ENCODE measurements at places on chromosomes 5 and 9. TPM values are rescaled to one million over a fixed set of nuclear protein-coding genes. Genes with fewer than 3 reads are reported as not detected.

DNA sequence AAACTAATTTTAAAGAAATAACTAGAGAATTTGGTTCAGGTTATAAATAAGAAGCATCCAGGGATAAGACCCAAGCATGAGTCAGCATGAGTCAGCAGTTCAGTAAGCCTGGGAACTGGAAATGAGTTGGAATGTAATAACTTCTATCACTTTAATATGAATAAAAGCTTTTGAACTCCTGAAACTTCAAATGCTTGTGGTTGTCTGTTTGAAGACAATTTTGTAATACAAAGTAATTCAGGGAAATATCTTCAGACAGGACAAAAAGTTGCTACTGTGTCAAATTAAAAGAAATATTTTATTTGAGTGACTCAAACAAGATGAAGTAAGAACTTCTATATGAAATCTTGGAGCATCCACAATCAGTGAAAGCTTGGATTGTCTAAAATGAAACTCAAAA, 331.2 kb upstream of the DAB2 start:
- peak; percentile 96 for DNase-seq

GRCh38 chr9:137521405-137521985, 28.7 kb downstream of the PNPLA7 start:
- no peak for DNase-seq

DNA sequence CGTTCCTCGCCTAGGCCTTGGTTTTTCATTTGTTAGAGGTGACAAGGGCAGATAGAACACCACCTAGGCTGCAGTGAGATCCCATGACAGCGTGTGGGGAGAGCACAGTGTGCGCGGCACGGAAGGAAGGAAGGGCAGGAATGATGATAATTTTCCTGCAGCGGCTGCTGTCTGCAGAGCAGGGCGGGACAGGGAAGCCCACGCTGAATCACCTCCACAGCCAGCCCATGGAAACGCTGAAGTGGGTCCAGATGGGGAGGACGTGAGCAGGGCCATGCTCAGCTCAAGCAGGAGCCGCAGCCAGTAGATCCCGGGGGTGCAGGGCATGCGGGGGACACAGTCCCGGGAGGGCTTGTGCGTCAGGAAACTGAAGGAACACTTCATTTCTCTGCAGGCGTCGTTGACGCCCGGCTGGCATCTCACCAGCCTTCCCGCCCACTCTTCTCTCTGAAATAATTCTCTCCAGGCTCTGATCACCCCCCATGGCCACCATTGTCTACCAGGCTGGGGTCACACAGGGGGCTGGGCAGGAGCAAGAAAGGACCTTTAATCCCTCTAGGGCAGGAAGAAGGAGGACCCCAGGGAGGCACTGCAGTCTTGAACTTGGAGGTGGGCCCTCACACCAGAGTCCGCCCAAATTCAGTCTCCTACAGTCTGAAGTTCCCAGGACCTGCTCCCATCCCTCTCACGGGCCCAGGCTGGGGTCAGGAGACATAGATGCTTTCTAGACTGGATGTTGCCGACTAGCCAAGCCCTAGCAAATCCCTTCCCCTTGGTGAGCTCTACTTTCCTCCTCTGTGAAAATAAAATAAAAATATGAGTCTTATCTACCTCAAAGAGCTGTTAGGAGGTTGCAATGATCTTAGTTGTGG, 20.9 kb upstream of the SYNPO start:
- DNase-seq: no peak

DNA sequence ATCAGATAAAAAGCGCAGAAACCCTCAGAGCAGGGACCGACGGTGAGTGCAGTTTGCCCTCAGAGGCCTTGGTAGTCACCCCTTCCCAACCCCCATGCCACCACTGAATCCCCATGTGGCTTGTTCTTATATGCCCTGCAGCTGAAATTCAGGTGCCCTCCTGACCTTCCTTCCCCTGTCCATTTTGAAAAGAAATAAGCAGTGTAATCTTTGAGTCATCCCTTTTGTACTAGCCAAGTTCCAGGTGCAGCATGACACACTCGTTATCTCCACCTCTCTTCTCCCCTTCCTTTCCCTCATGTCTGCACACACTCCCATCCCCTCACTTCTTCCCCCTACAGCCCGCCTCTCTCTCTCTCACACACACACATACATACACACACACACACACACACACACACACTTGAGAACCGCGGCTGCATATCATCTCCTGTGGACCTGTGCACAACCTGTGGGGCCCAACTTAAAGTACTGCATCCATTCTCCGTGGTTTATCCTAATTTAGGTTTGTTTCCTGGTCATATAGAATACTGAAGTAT, 53.1 kb downstream of the SYK start:
- DNase-seq: peak; percentile 59

- no peak for DNase-seq
Measured at GRCh38 chr5:10607023-10607665, 43.3 kb downstream of the ANKRD33B start.

DNA sequence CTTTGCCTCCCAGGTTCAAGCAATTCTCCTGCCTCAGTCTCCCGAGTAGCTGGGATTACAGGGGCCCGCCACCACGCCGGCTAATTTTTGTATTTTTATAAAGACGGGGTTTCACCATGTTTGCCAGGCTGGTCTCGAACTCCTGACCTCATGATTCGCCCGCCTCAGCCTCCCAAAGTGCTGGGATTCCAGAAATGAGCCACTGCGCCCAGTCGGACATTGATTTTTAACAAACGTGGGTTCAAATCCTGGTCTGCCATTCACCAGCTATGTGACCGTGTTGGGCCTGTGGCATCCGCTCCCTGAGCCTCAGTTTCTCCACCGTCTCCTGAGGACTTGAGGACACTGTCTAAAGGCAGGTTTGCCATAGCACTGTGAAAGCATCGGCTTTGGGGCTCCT, 41.8 kb upstream of the NEK6 start:
- DNase-seq: no peak

- peak; percentile 60 for DNase-seq
Measured at GRCh38 chr5:147384346-147385193, 125.3 kb downstream of the DPYSL3 start.

The IL9 gene
- not detected for total RNA-seq

The PCDHA8 gene
- total RNA-seq: not detected

The TNFSF8 gene
- total RNA-seq: not detected

The TAF9 gene
- 139 TPM for total RNA-seq

The DDX4 gene
- not detected for total RNA-seq
